ENCODE measurements at places on chromosomes 1 and 21.

GRCh38 chr1:212656730-212657129 lies 42.9 kb downstream of the BATF3 start:
- peak; percentile 30 for DNase-seq

DNA sequence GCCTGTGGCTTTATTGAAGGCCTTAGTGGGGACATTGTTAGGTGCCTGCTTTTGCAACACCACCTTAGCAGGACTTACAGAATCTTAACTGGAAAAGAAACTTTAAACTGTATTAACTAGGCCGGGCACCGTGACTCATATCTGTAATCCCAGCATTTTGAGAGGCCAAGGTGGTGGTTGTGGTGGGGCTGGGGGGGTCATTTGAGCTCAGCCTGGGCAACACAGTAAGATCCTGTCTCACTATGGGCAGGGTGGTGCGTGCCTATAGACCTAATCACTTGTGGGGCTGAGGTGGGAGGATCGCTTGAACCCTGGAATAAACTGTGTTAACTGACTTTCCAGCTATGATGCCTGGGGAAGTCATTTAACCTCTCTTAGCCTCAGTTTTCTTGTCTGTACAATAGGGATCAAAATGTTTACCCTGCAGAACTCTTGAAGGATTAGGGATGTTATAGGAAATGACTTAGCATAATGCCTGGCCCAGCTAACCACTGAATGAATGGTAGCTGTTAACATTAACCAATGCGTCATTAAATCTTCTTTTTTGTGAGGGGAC lies 39.5 kb downstream of the IER5 start:
- peak; percentile 48 for DNase-seq

DNA sequence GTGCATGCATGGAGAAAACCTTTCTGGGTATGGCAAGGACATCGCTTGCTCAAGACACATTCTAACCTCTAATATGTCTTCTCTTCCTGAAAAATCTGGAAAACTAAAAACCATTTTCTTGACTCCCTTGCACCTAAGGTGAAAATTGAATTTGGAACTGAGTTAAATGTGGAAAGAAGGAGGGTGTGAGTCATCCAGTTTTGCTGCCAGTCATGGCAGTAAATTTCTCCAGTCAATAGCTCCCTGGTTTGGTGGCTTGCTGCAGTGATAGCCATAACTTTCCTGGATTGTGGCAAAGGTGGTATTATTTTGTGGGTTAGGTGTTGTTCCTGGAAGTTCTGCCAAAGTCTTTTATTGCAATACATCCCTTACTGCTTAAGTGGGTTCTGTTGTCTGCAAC lies 2.5 kb downstream of the ZCCHC17 start:
- DNase-seq = peak; percentile 10

GRCh38 chr1:31811605-31812004 lies 4.2 kb downstream of the SPOCD1 start:
- no peak for DNase-seq

DNA sequence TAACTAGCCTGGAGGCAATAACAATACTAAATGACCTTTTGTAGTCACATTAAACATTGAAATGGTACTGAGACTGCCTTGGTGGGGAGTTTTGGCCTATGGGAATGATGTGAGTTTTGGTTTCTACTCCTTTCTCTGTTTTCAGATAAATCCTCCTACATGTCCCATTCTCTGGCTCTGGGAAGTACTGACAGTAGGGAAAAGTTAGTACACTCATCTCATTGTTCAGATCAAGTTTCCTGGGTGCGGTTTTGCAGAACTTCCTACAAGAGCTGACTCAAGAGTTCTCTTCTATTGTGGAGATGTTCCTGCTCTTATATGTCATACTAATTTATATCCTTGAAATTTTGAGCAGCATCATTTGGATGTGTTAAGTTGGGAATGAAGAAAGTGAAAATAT lies 74.2 kb upstream of the MACF1 start:
- DNase-seq = no peak

GRCh38 chr1:146036241-146036964 lies 14.9 kb upstream of the HJV start:
- DNase-seq = no peak

- DNase-seq = no peak
Measured at GRCh38 chr1:228209657-228210056, 1.8 kb downstream of the OBSCN start.
